A172 (cell line): ENCODE measurements at places on chromosomes 4 and X. TPM values are rescaled to one million over a fixed set of nuclear protein-coding genes. Genes with fewer than 3 reads are reported as not detected.
A peak's percentile ranks its signal among the peaks of the same experiment; 100 is the strongest.

- DNase-seq: no peak
Measured at GRCh38 chr4:53744446-53745160, 153.3 kb upstream of the LNX1 start.

- no peak for DNase-seq
Measured at GRCh38 chr4:33133723-33134122, 2413.6 kb downstream of the PCDH7 start.

DNA sequence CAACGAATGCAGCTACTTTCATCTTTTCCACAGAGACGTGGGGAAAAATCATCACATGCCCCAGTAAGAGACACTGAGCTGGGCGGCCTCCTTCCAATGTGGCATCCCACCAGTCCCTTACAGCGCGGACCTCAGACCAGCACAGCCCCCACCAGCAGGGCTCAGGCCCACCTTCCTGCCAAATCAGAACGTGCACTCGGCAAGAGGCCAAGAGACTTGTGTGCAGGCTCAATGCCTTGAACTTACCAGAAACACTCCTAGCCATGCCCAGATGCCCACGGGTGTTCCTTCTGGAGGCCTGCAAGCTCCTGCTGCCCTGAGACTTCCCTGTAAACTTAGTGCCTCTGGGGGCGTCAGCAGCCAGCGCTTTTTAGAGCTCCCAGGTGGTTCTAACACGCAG, 31.2 kb downstream of the WDR1 start:
- DNase-seq: no peak

DNA sequence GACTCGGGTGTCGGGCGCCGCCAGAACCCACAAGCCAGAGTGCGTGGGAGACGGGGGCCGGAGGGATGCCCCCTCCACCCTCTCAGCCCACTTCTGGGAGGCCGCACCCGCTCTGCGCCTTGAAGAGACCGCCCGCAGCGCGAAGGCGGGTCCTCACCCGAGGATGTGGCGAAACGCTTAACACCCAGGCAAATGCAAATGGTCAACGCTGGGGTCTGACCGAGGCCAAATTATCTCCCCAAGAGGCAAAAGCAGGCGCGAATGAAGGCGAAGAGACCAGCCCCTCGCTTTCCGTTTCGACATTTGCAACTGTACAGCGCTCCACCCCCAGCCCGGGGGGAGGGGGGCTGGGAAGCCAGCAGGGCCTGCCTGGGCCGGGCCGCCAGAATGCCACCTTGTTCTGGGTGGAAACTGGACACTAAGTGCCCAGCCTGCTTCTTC, 137.7 kb upstream of the ZIC3 start:
- DNase-seq: no peak

DNA sequence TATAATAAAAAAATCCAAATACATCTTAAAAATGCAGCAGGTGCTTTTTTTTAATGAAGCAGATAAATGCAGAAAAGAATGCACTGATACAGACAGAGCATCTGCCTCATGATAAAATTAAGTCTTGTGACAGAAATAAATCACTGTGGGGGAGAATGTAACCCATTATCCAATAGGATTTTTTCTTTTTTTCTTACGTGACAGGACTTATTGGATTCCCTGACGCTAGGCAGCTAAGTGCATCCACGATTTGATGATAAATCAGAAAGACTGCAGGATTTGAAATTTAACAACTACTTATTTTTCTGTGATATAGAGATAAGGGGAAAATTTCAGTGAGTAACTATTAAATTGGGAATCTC, 110.6 kb upstream of the PPARGC1A start:
- DNase-seq: no peak

Gene CNKSR2
- not detected in 2 replicates for total RNA-seq

DNA sequence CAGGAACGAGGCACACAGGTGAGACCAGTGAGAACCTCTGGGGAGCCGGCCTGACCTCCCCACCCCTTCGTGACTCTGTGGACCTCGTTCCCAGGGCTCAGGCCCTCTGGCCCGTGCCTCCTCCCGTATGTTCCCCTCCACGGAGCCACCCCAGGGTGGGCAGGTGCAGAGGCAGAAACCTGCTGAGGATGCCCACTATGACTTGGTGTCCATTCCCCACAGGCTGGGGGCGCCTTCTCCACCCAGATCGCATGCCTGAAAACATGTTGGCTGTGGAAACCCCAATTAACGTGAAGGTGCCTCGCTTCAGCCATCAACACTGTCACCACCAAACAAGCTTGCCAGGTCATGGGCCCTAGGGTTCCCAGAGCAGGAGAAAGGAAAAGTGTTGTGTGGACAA, 27.0 kb downstream of the BLOC1S4 start:
- no peak for DNase-seq

GRCh38 chr4:132540268-132540667, 608.8 kb upstream of the PCDH10 start:
- no peak for DNase-seq

- no peak for DNase-seq
Measured at GRCh38 chrX:96713303-96713702, 28.7 kb downstream of the DIAPH2 start.

- peak; percentile 37 for DNase-seq
Measured at GRCh38 chrX:44314259-44314734, 29.2 kb downstream of the EFHC2 start.

- DNase-seq: no peak
Measured at GRCh38 chrX:82775426-82775825, 732.7 kb upstream of the POU3F4 start.

GRCh38 chr4:123399627-123400358, 3.2 kb downstream of the SPRY1 start:
- DNase-seq: no peak

Gene MAGEA2
- 0.12 TPM in 1 of 2 replicates, not detected in the other for total RNA-seq

Gene CDS1
- total RNA-seq: 3.0 and 3.2 TPM in 2 replicates

DNA sequence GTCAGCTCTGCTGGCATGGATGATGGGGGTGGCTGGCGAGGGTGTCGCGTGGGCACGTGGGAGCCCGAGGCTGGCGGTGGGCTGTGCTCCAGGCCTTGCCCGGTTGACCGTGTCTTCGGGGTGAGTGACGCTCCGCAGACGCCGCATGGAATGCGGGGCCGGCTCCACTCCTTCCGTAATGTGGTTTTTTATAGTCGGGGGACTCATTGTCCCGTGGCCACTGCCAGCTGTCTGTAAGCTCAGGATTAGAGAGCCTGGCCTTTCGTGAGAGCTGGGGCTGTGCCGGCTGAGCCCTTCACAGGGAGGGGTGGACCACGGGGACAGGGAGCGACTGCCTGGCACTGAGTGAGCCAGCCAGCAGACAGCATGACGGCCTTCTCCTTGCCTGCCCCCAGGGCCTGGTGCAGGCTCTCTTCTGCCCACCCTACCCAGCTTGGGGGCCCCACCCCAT, 20.4 kb downstream of the DOK7 start:
- DNase-seq: peak; percentile 79

Gene PSAPL1
- total RNA-seq: 0.02 TPM in 1 of 2 replicates, not detected in the other

DNA sequence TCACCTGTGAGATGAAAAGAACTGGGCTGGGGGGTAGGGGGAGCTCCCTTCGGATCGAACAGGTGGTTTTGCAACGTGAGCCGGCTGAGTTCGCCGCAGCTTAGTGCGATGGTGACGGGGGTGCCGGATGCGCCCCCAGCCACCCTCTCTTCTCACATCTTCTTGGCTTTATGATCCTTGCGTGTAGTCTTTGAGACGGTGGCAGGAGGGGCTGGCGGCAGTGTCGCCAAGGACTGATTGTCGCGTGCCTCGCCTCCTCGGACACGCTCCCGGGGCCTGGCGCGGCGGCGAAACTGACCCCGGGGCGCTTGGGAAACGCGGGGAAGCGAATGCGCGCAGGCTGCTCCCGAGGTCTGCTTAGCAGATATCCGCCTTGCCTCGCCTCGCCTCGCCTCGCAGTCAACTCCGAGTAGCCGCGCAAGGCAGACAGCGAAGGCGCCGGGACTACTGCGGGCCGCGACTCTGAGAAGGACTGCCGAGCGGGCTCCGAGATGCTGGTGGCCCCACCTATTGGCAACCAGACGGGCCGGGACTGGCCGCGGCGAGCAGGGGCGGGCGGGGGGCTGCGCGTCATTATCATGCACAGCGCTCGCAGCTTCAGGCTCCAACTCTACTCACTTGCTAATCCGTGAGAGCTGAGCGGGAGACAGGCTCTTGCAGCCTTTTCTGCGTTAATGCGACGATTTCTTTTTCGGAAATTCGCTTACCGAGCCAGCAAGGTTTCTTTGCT, 1.5 kb downstream of the GRID2 start:
- DNase-seq: no peak

GRCh38 chrX:6432226-6432625, 102.7 kb downstream of the VCX3A start:
- no peak for DNase-seq

- DNase-seq: no peak
Measured at GRCh38 chrX:71111141-71111843, at the start of gene IL2RG. Gene IL2RG (minus strand): TSS chrX:71111577. CDS start chrX:71111539, 38 bp downstream.

Gene MXRA5
- 0.84 and 1.1 TPM in 2 replicates for total RNA-seq

GRCh38 chr4:184350964-184351363, 123.4 kb downstream of the IRF2 start:
- DNase-seq: no peak

Gene LAMTOR3
- total RNA-seq: 59.8 and 65.9 TPM in 2 replicates

GRCh38 chr4:55615008-55615407, 21.1 kb downstream of the NMU start:
- no peak for DNase-seq

Gene MSANTD1
- 0.55 TPM in 1 of 2 replicates, not detected in the other for total RNA-seq

- peak; percentile 46 for DNase-seq
Measured at GRCh38 chrX:48508400-48509244, at the start of gene PORCN. Gene PORCN (plus strand): TSS chrX:48508992. CDS start chrX:48509821, 829 bp downstream.

GRCh38 chrX:141341743-141342142, 99.4 kb upstream of the SPANXC start:
- no peak for DNase-seq

DNA sequence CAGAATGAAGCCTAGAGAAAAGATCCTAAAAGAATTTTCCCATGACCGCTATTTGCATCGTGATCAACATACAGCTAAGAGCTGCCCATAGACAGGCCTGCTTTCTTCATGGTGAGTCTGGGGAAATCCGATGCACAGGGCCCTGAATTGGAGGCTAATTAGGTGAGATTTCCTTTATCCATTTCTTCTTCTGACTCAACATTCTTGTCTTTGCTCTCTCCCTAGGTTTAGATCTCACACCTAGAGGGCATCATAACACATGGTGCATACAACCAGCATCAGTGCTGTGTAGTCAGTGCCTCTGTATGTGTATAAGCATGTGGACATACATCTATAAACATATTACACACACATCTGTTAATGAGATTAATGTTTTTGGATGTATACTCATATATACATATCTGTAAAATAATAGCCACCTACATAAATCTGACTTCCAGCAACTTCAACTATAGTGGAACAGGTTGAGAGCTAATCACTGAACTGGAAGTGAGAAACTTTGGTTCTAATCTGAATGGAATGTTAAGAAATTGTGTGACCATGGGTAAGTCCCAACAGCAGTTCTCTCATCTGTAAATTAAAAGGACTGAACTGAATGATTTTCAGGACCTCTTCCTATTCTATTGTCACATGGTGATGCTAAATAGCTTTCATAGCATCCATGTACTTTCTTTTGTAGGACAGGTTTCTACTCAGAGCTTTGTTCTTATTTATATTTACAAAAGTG, 17.5 kb downstream of the GATB start:
- no peak for DNase-seq

GRCh38 chr4:10354746-10355145, 102.5 kb downstream of the ZNF518B start:
- DNase-seq: no peak

DNA sequence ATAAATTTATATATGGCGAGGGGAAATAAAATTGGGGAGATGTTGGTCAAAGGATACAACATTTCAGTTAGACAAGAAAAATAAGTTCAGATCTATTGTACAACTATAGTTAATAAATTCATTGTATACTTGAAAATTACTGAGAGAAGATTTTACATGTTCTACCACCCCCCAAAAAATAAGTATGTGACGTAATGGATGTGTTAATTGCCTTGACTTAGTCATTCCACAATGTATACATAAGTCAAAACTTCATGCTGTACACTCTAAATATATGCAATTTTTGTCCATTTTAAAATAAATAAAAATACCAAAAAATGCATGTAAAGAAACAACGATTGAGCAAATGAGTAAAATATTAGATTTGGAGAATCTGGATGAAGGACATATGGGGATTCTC, 1.8 kb downstream of the USP11 start:
- no peak for DNase-seq

DNA sequence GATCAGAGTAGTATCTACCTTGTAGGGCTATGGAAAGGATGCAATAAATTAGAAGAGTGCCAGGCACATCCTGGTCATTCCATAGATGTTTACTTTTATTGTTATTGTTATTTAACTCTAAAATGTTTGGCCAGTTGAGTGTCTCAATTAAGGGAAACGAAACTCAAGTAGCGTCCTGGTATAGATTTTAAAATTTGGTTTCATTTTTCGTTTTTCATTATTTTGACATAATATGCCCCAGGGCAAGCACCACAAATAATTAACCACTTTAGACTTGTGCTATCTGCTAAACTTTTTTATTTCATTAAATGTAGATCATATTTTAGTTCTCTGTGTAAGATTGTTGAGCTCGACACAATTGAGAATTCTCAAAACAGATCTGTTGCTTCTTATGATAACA, 179.7 kb upstream of the PRPS2 start:
- no peak for DNase-seq

Gene ALB
- not detected in 2 replicates for total RNA-seq

Gene MND1
- total RNA-seq: 28.9 and 39.6 TPM in 2 replicates

GRCh38 chrX:108165383-108166111, 74.0 kb downstream of the ATG4A start:
- DNase-seq: peak; percentile 21

Gene QDPR
- total RNA-seq: 9.9 and 23.4 TPM in 2 replicates

GRCh38 chr4:122687531-122688061, 44.9 kb upstream of the BBS12 start:
- no peak for DNase-seq

Gene NPY1R
- total RNA-seq: 1.4 and 1.6 TPM in 2 replicates

- no peak for DNase-seq
Measured at GRCh38 chr4:15400226-15400625, 27.6 kb upstream of the C1QTNF7 start.

Gene VSIG1
- total RNA-seq: not detected in 2 replicates

DNA sequence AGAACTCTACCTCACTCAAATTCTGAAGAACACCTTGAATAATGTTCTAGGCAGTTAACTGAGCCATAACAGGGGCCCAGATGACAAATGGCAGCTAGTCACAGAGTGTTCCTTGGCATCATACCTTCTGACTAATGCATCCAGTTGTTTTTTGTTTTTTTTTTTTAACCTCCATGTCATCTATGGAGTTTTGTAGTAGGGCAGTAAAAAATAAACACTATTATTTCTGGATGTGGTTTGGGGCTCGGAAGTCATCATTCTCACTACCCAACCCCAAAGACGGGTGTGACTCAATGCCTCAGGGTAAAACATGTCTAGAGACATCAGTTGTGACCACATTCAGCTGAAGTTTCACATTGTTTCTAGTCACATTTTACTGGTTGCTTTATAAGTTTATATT, 31.2 kb upstream of the MCF2 start:
- DNase-seq: peak; percentile 69

Gene TMEM31
- total RNA-seq: not detected in 2 replicates
